ENCODE measurements at places on chromosomes 1 and 21. TPM values are rescaled to one million over a fixed set of nuclear protein-coding genes. Genes with fewer than 3 reads are reported as not detected.

- peaks cover 10% of the 10 kb centered on the region for H3K4me1 ChIP-seq
- no peak overlapping the region for H3K27ac ChIP-seq
- no peaks in the 10 kb centered on the region for H3K36me3 ChIP-seq
- peak overlapping the region; percentile 44 for H3K4me3 ChIP-seq
Observed at GRCh38 chr1:26305667-26306289, 658 bp downstream of the UBXN11 start.

GRCh38 chr1:39063775-39064174 is 37.6 kb downstream of the NDUFS5 start:
- H3K27me3 ChIP-seq, result no peaks in the 10 kb centered on the region
- no peaks in the 10 kb centered on the region for H3K36me3 ChIP-seq
- H3K4me1 ChIP-seq, result no peaks in the 10 kb centered on the region
- no peak overlapping the region for H3K4me3 ChIP-seq
- DNase-seq, result no peak
- no peak overlapping the region for H3K27ac ChIP-seq

Gene CRP
- 148 TPM for total RNA-seq

GRCh38 chr1:237998581-237998980 is 107.9 kb upstream of the ZP4 start:
- H3K4me1 ChIP-seq, result no peaks in the 10 kb centered on the region
- H3K36me3 ChIP-seq, result no peaks in the 10 kb centered on the region
- no peaks in the 10 kb centered on the region for H3K27me3 ChIP-seq
- no peak overlapping the region for H3K27ac ChIP-seq
- H3K4me3 ChIP-seq, result no peak overlapping the region

- DNase-seq, result no peak
- H3K36me3 ChIP-seq, result no peaks in the 10 kb centered on the region
- H3K4me1 ChIP-seq, result no peaks in the 10 kb centered on the region
- H3K27me3 ChIP-seq, result no peaks in the 10 kb centered on the region
- H3K4me3 ChIP-seq, result peak overlapping the region; percentile 32
Observed at GRCh38 chr1:31788825-31789256, 24.7 kb upstream of the ADGRB2 start.

Gene A3GALT2
- not detected for total RNA-seq

GRCh38 chr21:29465546-29465945 is 166.8 kb downstream of the BACH1 start:
- no peak overlapping the region for H3K27ac ChIP-seq
- no peak overlapping the region for H3K4me3 ChIP-seq
- no peak for DNase-seq
- no peaks in the 10 kb centered on the region for H3K36me3 ChIP-seq
- H3K4me1 ChIP-seq, result no peaks in the 10 kb centered on the region
- H3K27me3 ChIP-seq, result no peaks in the 10 kb centered on the region

GRCh38 chr1:246785494-246786111 is 61.4 kb downstream of the SCCPDH start:
- H3K27me3 ChIP-seq, result no peaks in the 10 kb centered on the region
- no peaks in the 10 kb centered on the region for H3K36me3 ChIP-seq
- no peak overlapping the region for H3K27ac ChIP-seq

GRCh38 chr1:118485757-118486156 is 300.7 kb upstream of the SPAG17 start:
- no peak for DNase-seq
- no peak overlapping the region for H3K27ac ChIP-seq
- no peaks in the 10 kb centered on the region for H3K27me3 ChIP-seq
- H3K4me3 ChIP-seq, result no peak overlapping the region

DNA sequence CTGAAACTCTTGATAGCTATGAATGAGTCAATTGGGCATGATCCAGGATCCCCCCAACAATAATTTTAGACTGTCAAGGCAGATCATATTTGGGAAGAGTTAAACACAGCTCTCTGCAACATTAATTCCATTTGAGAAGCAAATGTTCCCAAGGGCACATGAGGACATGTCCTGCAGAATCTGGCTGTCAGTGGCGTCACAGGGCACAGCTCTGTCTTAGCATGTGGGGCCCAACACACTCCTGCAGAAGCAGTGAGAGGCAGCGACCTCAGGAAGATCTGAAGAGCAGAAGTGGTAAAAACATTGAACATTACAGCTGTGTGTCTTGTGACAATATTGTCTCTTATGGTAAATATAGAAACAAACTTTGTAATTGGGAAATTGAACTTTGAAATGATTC is 197.1 kb upstream of the PBX1 start:
- H3K36me3 ChIP-seq, result no peaks in the 10 kb centered on the region
- no peaks in the 10 kb centered on the region for H3K27me3 ChIP-seq
- no peak overlapping the region for H3K27ac ChIP-seq
- H3K4me3 ChIP-seq, result no peak overlapping the region
- H3K4me1 ChIP-seq, result no peaks in the 10 kb centered on the region

Gene GUCA2B
- 1.4 TPM for total RNA-seq

DNA sequence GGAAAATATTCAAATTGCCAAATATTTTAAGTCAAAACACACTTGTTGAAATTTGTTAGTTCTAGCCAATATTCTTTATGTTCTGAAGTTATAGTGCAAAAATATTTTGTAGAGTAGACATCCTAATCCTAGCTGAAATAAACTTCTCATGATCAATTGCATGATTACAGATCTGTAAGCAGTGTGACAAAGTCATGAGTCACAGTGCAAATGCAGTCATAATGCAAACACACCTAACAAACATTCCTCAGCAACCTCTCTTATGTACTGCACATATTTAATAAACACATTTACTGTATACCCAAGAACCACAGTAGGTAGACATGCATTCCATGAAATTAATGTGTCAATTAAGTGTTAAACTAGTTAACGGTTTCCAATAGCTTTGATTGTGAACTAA is 1857.4 kb downstream of the NCAM2 start:
- no peaks in the 10 kb centered on the region for H3K4me1 ChIP-seq
- no peaks in the 10 kb centered on the region for H3K27me3 ChIP-seq
- no peaks in the 10 kb centered on the region for H3K36me3 ChIP-seq

DNA sequence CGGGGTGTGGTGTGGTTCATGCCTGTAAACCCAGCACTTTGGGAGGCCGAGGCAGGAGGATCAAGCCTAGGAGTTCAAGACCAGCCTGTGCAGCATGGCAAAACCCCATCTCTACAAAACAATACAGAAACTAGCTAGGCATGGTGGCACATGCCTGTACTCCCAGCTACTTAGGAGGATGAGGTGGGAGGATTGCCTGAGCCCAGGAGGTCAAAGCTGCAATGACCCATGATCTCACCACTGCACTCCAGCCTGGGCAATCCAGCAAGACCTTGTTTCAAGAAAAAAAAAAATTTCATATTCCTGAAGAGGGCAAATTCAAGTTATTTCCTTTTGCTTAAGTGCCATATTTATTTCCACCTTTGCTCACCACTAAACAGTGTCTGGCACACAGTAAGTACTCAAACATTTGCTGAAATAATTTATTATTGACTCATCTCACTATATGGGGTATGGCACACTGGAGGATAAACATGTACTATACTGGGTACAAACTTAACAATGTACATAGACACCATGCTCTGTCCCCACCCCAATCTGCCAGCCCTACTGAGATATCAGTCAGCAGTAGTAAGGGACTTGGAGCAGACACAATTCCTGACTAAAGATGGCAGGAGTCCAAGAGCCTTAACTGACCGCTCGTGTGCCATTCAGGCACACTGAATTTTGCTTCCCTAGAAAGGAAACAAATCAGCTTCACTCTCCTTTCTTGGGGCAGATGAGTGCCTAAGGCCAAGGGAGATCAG is 15.5 kb downstream of the MEAF6 start:
- H3K27ac ChIP-seq, result peak overlapping the region; percentile 44
- H3K4me1 ChIP-seq, result peaks cover 11% of the 10 kb centered on the region
- H3K27me3 ChIP-seq, result no peaks in the 10 kb centered on the region
- peaks cover 17% of the 10 kb centered on the region for H3K36me3 ChIP-seq
- DNase-seq, result peak; percentile 36

GRCh38 chr1:29382851-29383745 is 146.8 kb downstream of the PTPRU start:
- H3K4me3 ChIP-seq, result no peak overlapping the region
- DNase-seq, result no peak
- no peak overlapping the region for H3K27ac ChIP-seq
- no peaks in the 10 kb centered on the region for H3K4me1 ChIP-seq
- no peaks in the 10 kb centered on the region for H3K36me3 ChIP-seq

Gene PDZK1
- 9.7 TPM for total RNA-seq

Gene CCDC27
- total RNA-seq, result not detected

DNA sequence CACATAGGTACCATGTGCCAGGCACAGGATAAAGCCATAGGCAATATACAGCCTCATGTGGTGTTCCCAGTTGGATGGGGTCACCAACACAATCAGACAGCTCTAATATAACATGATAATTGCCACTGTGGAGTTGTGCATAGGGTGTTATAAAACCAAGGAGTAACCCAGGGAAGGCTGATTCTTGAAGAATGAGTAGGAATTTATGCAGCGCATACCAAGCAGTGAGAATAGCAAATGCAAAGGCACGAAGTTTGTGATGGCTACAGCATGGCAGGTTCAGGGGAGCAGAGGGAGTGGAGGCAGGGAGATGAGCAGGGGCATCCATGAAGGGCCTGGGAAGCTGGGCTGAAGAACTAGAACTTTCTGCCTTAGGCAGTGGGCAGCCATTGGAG is 20.4 kb upstream of the SLC2A1 start:
- DNase-seq, result no peak
- no peak overlapping the region for H3K27ac ChIP-seq
- H3K4me3 ChIP-seq, result no peak overlapping the region
- no peaks in the 10 kb centered on the region for H3K4me1 ChIP-seq
- H3K27me3 ChIP-seq, result no peaks in the 10 kb centered on the region
- H3K36me3 ChIP-seq, result no peaks in the 10 kb centered on the region

Gene S100A12
- 1.1 TPM for total RNA-seq

DNA sequence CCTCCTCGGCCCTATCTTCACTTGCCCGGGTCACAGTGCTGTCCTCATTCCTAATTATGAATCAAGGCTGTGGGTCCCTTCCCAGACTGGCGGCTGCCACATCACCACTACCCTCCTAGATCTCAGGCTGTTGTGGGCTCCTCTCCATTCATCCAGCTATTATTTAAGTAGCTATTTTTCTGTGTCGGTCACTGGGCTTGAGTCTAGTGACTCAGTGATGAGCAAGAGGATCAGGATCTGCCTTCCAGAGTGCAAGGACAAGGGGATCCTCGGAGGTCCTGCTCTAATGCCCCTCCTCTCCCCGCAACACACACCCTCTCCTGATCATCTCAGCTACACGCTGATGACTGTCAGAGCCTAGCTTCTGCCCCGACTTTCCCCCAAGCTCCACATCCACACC is 34.1 kb downstream of the CDCP2 start:
- no peak overlapping the region for H3K4me3 ChIP-seq
- no peak overlapping the region for H3K27ac ChIP-seq
- no peak for DNase-seq
- H3K4me1 ChIP-seq, result no peaks in the 10 kb centered on the region
- no peaks in the 10 kb centered on the region for H3K27me3 ChIP-seq
- H3K36me3 ChIP-seq, result no peaks in the 10 kb centered on the region

DNA sequence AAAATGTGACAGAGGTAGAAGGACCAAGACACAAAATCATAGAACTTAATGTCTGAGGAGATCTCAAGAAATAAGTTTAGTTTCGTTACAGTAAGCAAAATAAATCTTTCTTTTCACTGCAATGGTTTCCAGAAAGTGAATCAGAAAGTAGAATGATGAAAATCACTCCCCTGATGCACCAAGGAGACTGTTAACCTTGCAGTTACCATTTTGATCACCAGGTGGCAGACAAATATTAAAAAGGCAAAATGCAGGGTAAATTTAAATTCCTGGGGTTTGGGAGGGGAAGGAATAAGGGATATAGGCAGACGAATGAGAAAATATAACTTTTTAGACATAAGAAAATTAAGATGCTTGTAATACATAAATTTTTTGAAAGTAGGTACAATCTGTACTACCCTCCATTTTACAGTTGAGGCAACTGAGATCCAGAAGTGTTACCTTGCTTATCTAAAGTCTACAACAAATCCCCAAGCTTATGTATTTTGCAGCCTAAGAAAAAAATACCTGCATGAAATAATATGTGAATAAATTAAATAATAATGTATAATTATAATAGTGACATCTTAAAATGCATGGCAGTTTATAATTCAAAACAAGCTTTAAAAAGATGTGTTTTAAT is 253.2 kb downstream of the CRB1 start:
- no peaks in the 10 kb centered on the region for H3K36me3 ChIP-seq
- no peak overlapping the region for H3K4me3 ChIP-seq
- no peak overlapping the region for H3K27ac ChIP-seq
- no peaks in the 10 kb centered on the region for H3K4me1 ChIP-seq

- no peaks in the 10 kb centered on the region for H3K27me3 ChIP-seq
- H3K27ac ChIP-seq, result no peak overlapping the region
- H3K4me3 ChIP-seq, result no peak overlapping the region
- no peaks in the 10 kb centered on the region for H3K4me1 ChIP-seq
- no peak for DNase-seq
Observed at GRCh38 chr1:49323925-49324540, 547.3 kb upstream of the BEND5 start.

DNA sequence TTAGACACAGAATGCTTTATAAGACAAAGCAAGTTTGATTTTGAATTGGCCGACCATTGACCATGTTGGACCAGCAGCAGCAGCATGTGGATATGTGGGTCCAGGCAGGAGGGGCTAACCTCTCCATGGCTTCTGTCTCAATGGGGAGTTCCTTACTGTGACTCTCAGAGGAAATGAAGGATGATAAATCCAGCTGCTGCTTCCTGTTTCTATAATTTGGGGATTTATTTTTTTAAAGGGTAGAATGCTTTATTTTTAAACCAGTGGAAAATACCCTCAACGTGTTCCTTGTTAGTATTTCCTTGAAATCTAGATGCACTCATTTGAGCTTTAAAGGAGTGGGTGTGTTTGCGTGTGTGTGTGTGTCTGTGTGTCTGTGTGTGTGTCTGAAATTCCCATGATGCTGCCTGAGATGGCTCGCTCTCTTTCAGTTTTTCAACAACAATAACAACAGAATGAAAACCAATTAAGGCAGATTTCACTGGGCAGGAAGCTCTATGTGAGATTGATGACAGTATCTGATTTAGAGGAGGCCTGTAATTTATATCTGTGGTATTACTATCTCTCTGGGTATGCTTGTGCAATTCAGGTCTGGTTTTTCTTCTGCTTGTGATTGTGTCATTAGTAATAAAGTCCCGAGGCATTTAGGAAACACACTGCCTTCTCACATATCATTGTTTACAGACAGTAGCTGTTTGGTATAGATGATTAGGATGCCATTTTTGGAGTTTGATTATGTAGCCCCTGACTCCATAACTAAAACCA is 86.1 kb upstream of the ZNF326 start:
- H3K27me3 ChIP-seq, result no peaks in the 10 kb centered on the region
- no peaks in the 10 kb centered on the region for H3K36me3 ChIP-seq
- no peak overlapping the region for H3K27ac ChIP-seq
- DNase-seq, result no peak

DNA sequence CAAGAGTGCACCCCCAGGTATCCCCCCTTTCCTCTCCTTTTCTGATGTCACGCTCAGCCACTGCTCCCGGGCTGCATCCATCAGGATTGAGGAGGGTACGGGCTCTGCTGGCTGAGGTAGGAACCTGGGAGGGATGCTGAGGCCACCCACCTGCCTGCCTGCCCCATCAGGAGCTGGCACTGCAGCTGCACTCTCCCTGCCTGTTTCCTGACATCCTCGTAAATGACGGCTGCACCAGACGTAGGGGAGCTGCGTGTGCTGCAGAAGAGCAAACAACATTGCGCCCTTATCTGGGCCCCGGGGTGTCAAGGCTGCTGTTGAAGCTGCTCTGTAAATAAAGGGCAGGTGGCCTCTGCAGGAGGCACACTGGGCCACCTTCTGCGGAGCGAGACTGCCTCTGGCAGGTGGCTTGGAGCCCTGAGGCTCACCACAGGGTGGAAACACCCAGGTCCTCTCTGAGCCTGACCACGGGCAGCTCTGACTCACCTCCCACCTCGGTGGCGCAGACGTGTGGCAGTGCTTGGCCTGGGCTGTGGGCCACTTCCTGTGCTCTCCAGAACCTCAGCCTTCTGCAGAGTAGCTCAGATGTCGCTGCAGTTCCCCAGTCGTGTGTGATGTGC is 30.9 kb downstream of the SNAP47 start:
- H3K4me3 ChIP-seq, result no peak overlapping the region
- H3K27me3 ChIP-seq, result no peaks in the 10 kb centered on the region
- no peaks in the 10 kb centered on the region for H3K4me1 ChIP-seq
- H3K27ac ChIP-seq, result no peak overlapping the region
- peak; percentile 40 for DNase-seq
